Karpas-422 (cell line): ENCODE measurements at places on chromosomes 1 and 21. TPM values are rescaled to one million over a fixed set of nuclear protein-coding genes. Genes with fewer than 3 reads are reported as not detected.

The CFH gene
- not detected in 2 replicates for total RNA-seq

The POU2F1 gene
- 17.2 and 43.2 TPM in 2 replicates for total RNA-seq

The NBPF4 gene
- total RNA-seq: not detected in 2 replicates

The SERTAD4 gene
- not detected in 2 replicates for total RNA-seq

The C1orf115 gene
- total RNA-seq: 0.11 TPM in 1 of 2 replicates, not detected in the other

- DNase-seq: no peak
- no peaks in the 10 kb centered on the region for H3K36me3 ChIP-seq
- H3K27me3 ChIP-seq: no peaks in the 10 kb centered on the region
- no peaks in the 10 kb centered on the region for H3K4me1 ChIP-seq
- no peak overlapping the region for H3K4me3 ChIP-seq
Observed at GRCh38 chr1:12585951-12586942, 31.8 kb downstream of the DHRS3 start.

DNA sequence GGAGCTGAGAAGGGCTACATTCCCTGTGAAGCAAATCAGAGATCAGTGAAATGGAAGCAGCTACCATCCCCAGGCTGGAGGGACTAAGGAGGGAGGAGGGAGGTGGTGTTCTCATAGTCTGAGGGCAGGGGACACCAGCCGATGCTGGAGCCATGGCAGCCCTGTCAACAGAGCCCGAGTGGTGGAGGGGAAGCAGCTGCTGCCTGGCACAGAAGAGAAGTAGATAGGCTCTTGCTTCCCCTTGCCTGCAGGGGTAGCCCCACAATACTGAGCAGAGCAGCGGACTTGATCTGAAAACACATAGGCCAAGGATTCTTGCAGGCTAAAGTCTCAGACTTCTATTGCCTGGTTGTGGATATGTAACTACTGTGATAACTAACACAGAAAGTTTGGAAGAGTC is 255.1 kb downstream of the FGGY start:
- H3K4me1 ChIP-seq: no peaks in the 10 kb centered on the region
- H3K4me3 ChIP-seq: no peak overlapping the region
- DNase-seq: no peak

DNA sequence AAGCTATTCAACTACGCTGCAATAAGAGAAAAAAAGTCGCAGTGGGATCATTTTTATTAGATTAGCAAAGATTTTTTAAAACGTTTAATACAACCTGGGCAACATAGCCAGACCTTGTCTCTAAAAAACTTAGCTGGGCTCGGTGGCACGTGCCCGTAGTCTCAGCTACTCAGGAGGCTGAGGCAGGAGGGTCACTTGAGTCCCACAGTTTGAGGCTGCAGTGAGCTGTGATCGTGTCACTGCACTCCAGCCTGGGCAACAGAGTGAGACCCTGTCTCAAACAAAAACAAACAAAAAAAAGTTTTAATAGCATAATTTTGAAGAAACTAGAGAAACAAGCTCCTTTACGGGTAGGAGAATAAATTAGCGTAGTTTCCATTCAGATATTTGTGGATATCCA is 1.0 kb upstream of the PRDM15 start:
- H3K27ac ChIP-seq: no peak overlapping the region
- H3K27me3 ChIP-seq: no peaks in the 10 kb centered on the region
- DNase-seq: no peak
- peak overlapping the region; percentile 94; the same call in 1 of the 2 replicates for H3K4me3 ChIP-seq
- H3K4me1 ChIP-seq: peaks cover 24% of the 10 kb centered on the region

- no peaks in the 10 kb centered on the region for H3K27me3 ChIP-seq
- no peak overlapping the region for H3K27ac ChIP-seq
- H3K36me3 ChIP-seq: no peaks in the 10 kb centered on the region
- no peak overlapping the region for H3K4me3 ChIP-seq
- DNase-seq: no peak
Observed at GRCh38 chr1:15797614-15798390, 9.6 kb downstream of the UQCRHL start.

GRCh38 chr1:6867729-6868659 is 82.7 kb downstream of the CAMTA1 start:
- peaks cover 45% of the 10 kb centered on the region for H3K4me1 ChIP-seq
- peak overlapping the region; percentile 16 for H3K27ac ChIP-seq
- no peaks in the 10 kb centered on the region for H3K36me3 ChIP-seq
- H3K4me3 ChIP-seq: no peak overlapping the region
- DNase-seq: no peak

GRCh38 chr1:210174133-210174532 is 58.5 kb upstream of the SERTAD4 start:
- H3K27ac ChIP-seq: no peak overlapping the region
- H3K36me3 ChIP-seq: no peaks in the 10 kb centered on the region
- H3K27me3 ChIP-seq: no peaks in the 10 kb centered on the region
- DNase-seq: no peak

DNA sequence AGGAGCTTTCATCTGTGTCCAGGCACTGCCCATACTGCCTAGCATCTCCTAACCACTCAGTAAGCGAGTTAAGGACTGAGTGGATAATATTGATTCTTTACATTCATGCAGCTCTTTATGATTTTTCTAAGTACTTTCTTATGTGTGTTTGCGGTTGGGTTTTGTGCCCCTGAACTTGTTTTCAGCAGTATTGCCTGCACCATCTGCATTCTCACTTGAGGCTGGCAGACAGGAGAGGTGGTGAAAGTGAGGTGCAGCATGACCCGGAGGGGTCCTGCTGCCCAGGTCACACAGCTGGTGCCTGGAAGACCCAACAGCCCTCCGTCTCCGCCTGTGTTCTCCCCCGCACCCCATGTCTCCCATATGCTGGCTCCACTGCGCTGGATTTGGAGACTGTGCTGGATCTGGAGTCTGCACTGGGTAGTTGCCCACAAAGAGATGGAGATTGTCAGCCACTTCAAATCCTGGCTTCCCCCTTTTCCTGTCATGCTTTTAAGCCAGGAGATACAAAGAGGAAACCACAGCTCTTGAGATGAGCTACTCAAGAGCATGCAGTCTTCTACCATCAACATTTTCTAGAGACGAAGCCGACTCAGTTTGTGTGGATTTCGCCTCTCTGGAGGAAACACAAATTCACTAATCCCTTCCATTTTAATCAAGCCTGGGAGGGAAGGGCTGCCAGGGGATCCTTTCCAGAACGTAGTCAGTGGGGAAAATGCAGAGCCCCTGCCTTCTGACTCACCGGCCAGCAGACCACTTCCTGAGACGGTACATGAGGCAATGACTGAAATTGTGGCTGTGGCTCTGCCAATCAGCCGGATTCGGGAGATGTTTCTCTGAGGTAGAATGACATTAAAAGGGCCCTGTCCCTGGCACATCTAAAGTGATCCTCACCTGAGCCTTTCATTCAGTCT is 71.7 kb upstream of the ANGPTL1 start:
- no peak overlapping the region for H3K4me3 ChIP-seq
- H3K27ac ChIP-seq: no peak overlapping the region
- no peaks in the 10 kb centered on the region for H3K4me1 ChIP-seq
- H3K36me3 ChIP-seq: no peaks in the 10 kb centered on the region

DNA sequence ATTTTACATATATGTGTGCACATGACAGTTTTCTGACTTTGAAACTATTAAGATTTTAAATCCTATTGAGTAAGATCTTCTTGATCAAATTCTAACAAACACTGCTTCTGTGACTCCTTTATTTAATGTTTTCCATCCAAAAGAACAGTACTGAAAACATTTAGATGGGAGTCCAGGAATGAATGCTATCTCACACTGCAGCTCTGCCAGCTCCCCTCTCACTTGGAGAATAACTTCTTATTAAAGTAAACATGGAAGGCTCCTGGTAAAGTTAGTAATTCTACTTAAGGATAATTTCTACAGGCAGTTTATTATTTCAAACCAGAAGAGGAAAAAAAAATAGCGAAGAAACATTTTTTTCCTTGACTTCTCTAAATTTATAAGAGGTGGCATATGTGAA is 349.1 kb downstream of the DPYD start:
- no peaks in the 10 kb centered on the region; the same call in 1 of the 2 replicates for H3K4me1 ChIP-seq
- no peak overlapping the region for H3K4me3 ChIP-seq
- no peak for DNase-seq
- no peaks in the 10 kb centered on the region for H3K27me3 ChIP-seq

DNA sequence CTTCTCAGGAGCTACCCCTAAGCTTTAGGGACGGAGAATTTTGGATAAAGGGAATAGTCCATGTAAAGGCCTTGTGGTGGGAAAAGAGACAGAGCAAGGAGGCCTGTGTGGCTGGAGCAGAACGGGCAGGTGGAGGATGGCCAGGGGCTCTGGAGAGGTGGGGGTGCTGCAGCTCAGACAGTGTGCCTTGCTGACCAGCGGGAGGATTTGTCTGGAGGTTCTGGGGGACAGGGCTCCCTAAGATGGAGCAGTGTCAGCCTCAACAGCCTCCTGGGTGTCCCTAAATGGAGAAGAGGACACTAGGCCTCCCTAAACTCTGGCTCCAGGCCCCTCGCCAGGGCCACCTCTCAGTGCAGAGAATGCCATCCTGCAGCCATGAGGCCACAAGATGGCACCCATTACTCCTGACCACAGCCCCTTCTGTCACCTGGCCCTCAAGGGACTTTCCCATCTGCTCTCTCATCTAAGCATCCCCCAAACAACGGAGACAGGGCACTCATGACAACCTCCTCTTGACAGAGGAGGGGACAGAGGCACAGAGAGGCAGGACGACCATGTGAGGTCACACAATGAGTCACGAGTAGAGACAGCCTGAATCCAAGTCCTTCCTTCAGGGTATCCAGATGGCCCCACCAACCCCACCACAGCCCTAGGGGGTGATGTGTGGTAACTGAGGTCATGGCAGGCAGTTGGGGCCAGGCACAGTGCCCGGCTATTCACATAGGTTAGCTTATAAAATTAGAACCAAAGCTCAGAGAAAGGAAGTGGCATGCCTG is 94.7 kb downstream of the DMRTB1 start:
- H3K27me3 ChIP-seq: no peaks in the 10 kb centered on the region
- no peaks in the 10 kb centered on the region for H3K36me3 ChIP-seq
- no peaks in the 10 kb centered on the region for H3K4me1 ChIP-seq
- no peak for DNase-seq

GRCh38 chr1:224253721-224254120 is 70.7 kb downstream of the DEGS1 start:
- H3K27ac ChIP-seq: no peak overlapping the region
- peaks cover 3% of the 10 kb centered on the region; the same call in 1 of the 2 replicates for H3K4me1 ChIP-seq
- peaks cover 11% of the 10 kb centered on the region; the same call in 1 of the 2 replicates for H3K36me3 ChIP-seq
- H3K4me3 ChIP-seq: no peak overlapping the region

DNA sequence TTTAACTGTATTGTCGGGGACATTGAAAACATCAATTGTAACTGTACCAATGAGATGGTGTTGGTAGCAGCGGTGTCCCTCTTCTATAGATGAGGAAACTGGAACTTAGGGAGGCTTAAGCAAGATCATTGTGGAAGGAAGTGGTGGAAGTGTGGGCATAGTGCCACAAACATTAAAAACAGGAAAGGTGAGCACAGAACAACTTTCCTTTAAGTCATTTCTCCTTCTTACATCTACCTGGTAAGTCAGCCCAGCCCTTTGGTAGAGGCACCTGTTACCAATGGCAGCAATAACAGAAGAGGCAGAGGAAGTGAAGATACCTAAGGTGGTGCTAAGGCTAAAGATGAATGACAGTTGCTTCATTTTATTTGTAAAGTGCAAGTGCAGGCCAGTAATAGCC is 12.0 kb upstream of the CTSS start:
- DNase-seq: peak; percentile 39
- H3K4me1 ChIP-seq: no peaks in the 10 kb centered on the region
- no peaks in the 10 kb centered on the region for H3K27me3 ChIP-seq
- no peaks in the 10 kb centered on the region for H3K36me3 ChIP-seq
- H3K27ac ChIP-seq: no peak overlapping the region

DNA sequence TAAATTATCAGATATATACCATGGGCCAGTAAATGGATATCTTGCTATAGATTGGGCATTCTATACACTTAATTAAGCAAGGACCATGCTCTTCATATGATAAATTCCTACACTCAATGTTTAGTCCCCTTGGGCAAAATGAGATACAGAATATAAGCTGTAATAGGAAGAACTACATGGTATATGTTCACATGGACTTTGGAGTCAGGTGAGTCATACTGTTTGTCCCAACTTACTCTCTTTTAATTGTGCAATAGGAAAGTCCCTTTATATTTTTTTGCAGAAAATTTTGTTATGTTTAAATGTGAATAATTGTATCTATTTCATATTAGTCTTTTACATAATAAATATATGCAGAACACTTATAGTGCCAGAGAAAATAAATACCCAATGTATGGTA is 820.2 kb upstream of the ADAMTS5 start:
- DNase-seq: no peak
- H3K27ac ChIP-seq: no peak overlapping the region
- no peaks in the 10 kb centered on the region for H3K27me3 ChIP-seq
- no peaks in the 10 kb centered on the region for H3K4me1 ChIP-seq

GRCh38 chr1:23592209-23592892 is 33.0 kb upstream of the ID3 start:
- H3K4me1 ChIP-seq: peaks cover 75% of the 10 kb centered on the region
- H3K36me3 ChIP-seq: no peaks in the 10 kb centered on the region
- no peaks in the 10 kb centered on the region for H3K27me3 ChIP-seq
- DNase-seq: no peak

DNA sequence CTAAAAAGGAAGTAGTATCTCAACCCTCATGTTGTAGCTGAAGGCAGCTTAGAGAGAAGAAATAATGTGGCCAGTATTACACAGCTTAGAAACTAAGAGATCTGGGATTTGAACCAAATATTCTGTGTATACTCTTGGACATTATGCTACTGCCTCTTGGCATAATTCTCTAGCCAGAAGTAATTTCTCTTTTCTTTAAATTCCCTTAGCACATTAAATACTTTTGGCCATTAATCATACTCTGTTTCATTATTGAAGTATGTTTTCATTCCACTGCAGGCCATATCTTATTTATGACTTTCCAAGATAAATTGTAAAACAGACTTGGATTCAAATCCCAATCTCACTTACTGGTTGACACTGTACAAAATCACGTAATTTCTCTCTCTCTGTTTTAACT is 181.3 kb upstream of the SPAG17 start:
- H3K27ac ChIP-seq: no peak overlapping the region
- no peak for DNase-seq
- no peaks in the 10 kb centered on the region for H3K27me3 ChIP-seq
- no peak overlapping the region for H3K4me3 ChIP-seq
- H3K4me1 ChIP-seq: no peaks in the 10 kb centered on the region
- H3K36me3 ChIP-seq: no peaks in the 10 kb centered on the region

DNA sequence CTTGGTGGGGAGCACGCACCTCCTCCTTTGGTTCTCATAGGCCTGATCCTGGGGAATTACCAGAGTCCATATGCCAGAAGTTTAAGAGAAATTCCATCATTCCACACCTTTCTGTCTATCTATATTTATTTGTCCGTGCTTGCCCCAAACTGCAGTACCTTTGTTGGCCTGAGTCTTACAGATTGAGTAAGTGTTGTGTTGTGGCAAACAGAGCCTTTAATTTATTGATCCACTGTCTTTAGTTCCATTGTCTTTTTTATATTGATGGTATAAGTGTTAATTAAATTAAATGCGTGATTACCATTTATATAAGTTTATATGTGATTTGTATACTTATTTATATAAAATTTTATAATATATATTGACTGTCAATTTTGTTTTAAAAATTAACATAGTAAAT is 4.9 kb downstream of the SH3BGR start:
- no peak for DNase-seq
- no peaks in the 10 kb centered on the region for H3K36me3 ChIP-seq
- H3K27me3 ChIP-seq: 0 out of 2 replicates have a peak, but pooled peaks cover 3% of the 10 kb centered on the region
